Femur (tissue), 1 donor: ENCODE measurements at places on chromosomes 1 and 21.

- DNase-seq = no peak
Measured at GRCh38 chr1:212753749-212754148, 37.8 kb downstream of the NSL1 start.

DNA sequence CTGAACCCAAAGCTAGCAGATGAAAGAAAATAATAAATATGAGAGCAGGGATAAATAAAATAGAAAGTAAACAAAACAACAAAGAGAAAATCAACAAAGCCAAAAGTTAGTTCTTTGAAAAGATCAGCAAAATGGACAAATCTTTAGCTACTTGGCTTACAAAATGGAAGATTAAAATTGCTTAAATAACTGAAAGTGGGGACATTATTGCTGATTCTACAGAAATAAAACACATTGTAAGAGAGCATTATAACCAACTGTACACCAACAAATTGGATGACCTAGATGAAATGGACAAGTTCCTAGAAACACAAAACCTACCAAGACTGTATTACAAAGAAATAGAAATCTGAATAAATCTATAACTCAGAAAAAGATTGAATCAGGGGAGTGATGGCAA is 238.3 kb upstream of the C1orf87 start:
- DNase-seq = no peak

DNA sequence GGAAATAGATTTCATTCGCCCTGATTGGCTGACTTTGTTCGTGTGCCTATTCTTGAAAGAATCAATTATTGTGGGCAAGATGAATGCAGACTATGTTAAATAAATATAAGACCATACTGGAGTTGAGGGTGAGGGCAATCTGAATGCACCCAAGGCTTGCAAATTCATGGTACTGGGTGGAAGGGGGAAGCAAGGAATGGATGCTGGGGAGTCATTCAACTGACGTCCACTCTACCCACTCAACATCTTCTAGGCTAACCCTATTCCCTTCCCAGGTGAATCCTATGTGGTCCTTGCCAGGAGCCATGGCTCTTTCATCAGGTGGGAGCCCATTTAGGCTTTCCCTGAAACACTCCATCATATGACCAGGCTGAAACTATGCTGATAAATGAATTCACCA is 5.7 kb upstream of the CYP4B1 start:
- DNase-seq = no peak

- DNase-seq = no peak
Measured at GRCh38 chr1:100037656-100037926, 67.8 kb downstream of the SLC35A3 start.

- peak; percentile 74 for DNase-seq
Measured at GRCh38 chr1:33762109-33762830, 101.6 kb upstream of the HMGB4 start.

- no peak for DNase-seq
Measured at GRCh38 chr1:33036051-33036525, 595 bp downstream of the AK2 start.

- peak; percentile 43 for DNase-seq
Measured at GRCh38 chr1:218677026-218677425, 331.9 kb downstream of the TGFB2 start.

DNA sequence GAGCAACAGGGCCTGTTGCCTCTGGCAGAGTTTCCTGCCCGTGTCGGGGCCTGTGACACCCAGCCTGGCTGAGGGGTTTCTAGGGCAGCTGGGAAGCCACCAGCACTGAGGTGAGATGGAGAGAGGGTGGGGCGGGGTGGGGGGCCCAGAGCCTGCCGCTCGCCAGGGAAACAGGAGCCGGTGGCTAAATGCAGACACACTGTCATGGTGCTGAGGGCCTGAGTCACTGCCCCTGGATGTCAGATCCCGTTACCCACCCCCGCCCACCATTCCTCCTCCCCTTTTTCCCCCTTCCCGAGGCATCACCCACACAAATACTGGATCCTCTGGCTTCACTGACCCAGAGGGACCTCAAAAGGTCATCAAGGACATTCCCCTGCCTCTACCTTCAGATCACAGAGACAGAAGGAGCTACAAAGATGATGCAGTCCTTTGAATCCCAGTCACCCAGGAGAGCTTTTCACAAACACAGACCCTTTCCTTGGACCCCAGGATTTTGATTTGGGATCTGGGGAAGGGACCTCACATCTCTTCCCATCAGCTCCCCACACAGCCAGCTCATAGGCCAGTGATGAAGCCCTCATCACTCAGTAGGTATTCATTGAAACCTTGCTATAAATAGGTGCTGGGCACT is 1.9 kb upstream of the HSPB7 start:
- DNase-seq = peak; percentile 77

GRCh38 chr1:117630423-117630998 is 24.7 kb downstream of the TENT5C start:
- no peak for DNase-seq

DNA sequence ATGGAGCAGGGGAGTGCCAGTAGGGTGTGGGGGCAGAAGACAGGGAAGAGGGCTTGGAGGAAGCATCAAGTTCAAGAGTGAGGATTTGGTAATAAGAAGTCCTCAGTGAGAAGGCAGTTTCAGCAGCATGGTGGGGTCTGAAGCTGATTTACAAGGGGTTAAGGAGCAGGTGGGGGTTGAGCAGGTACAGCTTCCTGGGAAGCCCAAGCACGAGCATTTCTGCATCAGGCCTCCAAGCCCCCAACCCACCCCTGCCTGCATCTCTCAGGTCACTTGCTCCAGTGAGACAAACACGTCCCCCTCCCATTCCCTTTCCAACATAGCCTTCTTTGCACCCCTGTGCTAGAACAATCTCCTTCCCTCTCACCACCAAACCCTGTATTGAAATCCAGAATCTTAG is 574.7 kb downstream of the MATN1 start:
- no peak for DNase-seq

DNA sequence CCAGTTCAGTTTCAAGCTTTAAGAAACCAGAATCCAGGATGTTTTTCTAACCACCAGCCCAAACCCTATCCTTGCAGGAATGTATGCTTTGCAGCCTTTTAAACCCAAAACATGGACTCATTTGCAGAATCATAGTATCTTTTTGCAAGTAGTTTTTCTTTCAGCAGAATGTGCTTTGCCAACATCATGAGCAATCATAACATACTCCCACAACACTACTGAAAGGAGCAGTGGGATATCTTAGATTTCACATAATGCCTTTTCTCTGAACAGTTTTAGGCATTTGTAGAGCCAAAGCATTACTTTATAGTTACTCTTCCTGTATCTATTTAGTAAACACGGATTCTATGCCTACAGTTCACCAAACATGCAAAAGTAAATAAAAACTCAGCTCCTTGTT is 10.0 kb upstream of the SH2D2A start:
- no peak for DNase-seq

DNA sequence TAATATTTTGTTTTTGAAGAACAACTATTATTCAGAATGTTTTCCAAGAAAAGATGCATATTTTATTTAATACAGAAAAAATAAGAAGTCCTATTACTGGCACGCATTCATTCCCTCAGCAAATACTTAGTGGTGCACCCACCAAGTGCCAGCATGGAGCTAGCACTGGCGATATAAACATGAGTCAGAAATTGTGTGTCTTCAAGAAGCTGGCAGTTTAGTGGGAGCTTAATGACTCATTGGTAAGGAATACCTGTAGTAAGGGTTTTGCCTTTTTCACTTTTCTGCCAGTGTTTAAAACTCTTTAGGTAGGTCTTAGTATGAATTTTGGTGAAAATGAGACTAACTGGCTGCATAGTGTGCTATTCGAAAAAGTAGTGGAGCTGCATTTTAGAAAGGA is 6.3 kb downstream of the MAGI3 start:
- no peak for DNase-seq

DNA sequence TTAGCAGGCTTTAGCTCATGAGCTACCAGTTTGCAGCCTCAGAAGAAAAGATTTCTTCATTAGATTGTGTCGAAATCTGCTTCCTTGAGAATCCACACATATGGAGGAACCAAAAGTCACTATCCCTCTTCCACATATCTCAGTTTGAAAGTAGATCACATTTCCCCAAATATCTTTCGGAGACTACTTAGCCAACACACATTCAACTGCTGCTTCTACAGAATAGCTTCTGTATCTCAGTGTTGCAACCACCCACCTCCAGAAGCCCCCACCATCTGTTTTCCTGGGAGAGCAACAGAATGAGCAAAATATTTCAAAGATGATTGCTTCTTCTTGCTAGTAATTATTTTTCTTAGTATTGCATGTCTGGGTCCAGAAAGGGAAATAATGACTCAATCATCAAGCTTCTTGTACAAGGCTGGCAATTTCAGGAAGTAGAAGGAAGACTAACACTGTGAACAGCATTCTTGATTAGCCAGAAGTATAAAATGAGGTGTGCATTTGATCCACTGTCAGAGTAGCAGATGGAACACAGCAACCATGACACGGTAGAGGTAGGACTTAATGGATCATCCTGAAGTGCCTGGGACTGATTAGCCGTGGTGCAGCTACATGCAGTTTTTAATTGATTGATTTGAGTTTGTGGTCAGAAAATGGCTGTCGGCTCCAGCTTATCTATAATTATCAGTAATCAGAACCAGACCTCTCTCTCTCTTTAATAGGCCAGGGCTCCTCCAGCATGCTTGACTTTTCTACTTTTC is 24.9 kb downstream of the ZC3H11B start:
- DNase-seq = no peak

DNA sequence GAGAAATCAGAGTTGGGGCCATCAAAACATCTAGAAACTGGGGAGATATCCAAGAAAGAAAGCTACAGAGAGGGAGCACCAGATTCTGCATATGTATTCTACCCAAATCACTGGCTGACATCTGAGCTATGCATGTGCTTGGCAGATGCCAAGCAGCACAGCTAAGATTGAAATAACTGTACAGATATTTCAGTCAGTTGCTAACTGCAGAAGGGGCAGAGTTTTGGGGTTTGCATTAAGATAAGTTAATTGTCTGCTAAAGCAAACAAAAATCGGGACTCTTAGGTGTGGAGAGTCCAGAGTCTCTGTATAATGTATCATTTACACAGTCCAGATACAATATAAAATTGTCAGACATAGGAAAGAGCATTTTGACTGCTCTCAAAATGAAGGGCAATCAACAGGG is 437.1 kb downstream of the PTBP2 start:
- DNase-seq = no peak

DNA sequence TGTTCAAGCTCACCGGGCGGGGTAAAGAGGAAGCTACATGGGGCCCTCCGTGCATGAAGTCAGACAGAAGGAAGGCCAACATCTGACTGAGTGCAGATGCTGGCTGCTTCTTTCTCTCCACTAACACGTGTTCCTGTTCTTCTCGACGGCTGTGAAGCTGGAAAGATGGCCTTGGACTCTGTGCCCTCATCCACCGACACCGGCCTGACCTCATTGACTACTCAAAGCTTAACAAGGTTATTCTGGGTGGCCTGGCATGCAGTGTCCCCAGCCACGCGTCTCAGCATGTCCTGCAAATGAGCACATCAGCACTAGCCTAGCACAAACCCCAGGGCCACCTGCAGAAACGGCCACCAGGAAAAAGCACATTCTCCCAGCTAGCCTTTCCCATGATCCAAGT is 41.2 kb downstream of the ACTN2 start:
- no peak for DNase-seq

DNA sequence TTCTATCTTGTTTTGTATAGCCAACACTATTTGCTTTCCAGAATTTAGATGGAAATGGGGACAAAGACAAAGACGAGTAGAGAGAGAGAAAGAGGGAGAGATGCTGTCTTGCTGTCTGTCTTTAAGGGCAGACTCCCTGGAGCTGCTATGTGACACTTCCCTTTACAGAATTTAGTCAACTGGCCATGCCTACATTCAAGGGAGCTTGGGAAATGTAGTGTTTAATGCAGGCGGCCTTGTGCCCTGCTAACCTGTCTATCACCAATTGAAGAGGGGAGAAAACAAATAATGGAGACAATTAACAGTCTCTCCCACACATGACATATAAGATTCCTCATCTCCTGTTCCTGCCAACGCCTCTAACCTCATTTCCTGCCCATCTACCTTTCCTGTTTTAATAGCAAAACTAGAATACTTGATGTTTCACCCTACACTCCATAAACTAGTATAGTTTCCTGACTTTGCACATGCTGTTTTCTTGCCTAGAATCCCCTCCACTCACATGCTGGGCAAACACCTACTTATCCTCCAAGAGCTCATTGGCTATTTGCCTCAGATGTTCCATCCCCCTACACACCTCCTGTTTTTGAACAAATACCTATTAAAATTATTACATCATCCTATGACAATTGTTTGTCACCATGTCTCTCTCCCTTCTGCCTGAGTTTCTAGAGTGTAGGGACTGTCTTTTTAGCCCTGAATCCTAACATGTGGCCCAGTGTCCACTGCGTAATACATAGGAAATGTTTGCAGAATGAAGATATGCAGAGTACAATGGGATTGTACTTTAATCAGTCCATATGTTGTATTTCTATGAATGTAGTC is 117.2 kb downstream of the SLC25A24 start:
- DNase-seq = no peak

GRCh38 chr1:197526736-197527371 is 248.4 kb downstream of the DENND1B start:
- DNase-seq = no peak

- no peak for DNase-seq
Measured at GRCh38 chr1:152348447-152348846, 11.4 kb downstream of the FLG2 start.

DNA sequence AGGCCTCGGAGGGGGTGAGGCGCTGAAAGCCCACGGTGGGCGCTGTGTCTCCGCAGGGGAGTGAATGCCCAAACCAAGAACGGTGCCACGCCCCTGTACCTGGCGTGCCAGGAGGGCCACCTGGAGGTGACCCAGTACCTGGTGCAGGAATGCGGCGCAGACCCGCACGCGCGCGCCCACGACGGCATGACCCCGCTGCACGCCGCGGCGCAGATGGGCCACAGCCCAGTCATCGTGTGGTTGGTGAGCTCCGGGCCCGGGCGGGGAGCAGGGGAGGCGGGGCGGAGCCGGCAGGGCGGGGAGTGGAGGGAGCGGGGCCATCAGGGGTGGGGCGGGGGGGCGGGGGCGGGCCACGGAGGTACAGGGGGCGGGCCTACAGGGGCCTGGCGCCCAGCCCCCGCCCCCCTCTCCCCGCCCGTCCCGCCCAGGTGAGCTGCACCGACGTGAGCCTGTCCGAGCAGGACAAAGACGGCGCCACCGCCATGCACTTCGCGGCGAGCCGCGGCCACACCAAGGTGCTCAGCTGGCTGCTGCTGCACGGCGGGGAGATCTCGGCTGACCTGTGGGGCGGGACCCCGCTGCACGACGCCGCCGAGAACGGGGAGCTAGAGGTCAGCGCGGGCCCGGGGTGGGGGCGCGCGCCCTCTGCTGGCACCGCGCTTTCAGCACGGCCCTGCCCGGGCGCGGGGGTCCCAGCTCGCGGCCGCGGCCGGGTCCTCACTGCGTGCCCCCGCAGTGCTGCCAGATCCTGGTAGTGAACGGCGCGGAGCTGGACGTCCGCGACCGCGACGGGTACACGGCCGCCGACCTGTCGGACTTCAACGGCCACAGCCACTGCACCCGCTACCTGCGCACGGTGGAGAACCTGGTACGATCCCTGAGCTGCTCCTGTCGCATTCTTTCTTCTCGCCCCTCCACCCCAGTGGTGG is 15.9 kb downstream of the ESPN start:
- DNase-seq = no peak

DNA sequence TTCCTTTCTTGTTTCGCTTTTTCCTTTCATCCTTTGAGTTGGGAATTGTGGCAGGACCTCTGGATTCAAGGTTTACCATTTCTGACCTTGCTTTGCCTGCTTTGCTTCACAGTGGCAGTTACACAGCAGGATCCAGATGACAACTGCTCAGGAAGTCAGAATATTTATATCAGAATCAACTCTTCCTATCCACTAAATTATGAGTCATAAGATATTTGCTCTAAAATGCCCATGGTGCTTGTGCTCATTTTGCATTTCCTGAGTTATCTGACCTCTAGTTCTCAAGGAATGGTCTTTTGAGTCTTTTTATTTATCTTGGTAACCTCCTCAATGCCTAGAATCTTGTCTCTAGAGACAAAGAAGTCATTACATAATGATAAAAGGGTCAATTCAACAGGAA is 290.8 kb downstream of the LRRC7 start:
- DNase-seq = no peak
